ENCODE measurements at places on chromosomes 11 and 22. TPM values are rescaled to one million over a fixed set of nuclear protein-coding genes. Genes with fewer than 3 reads are reported as not detected.

The CFAP68 gene
- total RNA-seq, result 15.6 TPM

- peak; percentile 45 for DNase-seq
These were observed 7.0 kb downstream of the MAP3K11 start for GRCh38 chr11:65606876-65607613.

- peak; percentile 90 for DNase-seq
These were observed 10.4 kb upstream of the CDC42BPG start for GRCh38 chr11:64854534-64855502.

- DNase-seq, result peak; percentile 93
These were observed 734.7 kb downstream of the KCNA4 start for GRCh38 chr11:29282088-29282487.

The MMP8 gene
- total RNA-seq, result not detected

DNA sequence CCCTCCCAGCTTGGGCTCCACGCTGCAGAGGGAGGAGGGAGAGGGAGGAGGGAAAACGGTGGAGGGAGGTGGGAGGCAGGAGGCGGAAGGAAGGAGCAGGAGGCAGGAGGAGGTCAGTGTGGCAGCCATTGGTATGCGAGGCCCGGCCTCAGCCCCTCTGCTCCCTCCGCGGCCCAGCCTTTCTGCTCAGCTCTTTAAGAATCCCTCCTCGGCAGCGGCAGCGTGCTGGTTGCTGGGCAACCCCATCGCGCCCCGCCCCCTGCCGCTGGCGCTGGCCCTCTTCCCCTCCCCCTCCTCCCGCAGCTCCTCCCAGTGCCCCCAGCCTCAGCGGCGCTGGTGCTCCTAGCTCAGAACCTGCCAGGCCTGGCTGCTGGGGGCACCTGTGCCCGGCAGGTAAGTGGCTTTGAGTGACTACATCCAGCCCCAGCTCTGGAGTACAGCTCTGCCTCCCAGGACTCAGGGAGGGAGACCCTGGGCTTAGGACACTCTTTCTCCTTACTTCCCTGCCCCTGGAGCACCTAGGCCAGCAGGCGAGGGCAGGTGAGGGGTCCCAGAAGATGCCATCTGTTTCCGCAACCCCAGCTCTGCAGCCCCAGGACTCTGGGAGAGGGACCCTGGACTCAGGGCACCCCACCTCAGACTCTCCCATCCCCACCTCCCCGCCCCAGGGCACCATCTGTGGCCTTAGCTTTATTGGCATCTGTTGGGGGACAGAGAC lies 7.2 kb upstream of the FLRT1 start:
- DNase-seq, result no peak

DNA sequence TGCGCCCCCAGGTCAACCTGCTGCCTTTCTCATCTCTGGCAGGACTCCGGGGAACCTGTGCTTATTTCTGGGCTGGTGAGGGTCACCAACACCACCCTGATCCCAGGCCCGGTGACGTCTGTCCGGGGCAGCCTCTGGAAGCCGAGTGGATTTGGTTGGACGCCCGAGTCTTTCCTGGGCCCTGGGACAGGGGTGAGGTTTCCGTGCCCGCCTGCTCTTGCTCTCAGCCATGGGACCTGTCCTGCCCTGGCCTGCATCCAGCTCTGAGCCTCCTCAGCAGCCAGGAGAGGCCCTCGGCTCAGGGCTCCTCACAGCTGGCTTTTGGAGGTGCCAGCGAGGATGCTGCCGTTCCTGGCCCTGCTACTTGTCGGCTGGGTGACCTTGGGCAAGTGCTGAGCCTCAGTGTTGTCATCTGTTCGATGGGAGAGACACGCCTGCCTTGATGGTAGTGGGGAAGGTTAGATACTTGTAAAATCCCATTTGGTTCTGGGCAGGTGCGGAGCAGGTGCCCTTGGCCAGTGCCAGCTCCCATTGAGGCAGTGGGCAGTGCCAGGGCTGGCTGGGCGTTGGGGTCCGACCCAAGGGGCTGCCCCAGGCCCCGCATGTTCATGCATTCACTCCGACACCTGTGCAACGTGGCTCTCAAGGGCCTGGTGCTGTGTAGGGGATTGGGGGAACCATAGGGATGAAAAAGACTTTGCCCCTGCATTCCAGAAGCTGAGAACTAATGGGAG lies 58.9 kb upstream of the THY1 start:
- DNase-seq, result no peak

GRCh38 chr11:88282747-88283515 lies 54.6 kb downstream of the CTSC start:
- DNase-seq, result no peak

- no peak for DNase-seq
These were observed 9.5 kb upstream of the GNAZ start for GRCh38 chr22:23060612-23061400.

DNA sequence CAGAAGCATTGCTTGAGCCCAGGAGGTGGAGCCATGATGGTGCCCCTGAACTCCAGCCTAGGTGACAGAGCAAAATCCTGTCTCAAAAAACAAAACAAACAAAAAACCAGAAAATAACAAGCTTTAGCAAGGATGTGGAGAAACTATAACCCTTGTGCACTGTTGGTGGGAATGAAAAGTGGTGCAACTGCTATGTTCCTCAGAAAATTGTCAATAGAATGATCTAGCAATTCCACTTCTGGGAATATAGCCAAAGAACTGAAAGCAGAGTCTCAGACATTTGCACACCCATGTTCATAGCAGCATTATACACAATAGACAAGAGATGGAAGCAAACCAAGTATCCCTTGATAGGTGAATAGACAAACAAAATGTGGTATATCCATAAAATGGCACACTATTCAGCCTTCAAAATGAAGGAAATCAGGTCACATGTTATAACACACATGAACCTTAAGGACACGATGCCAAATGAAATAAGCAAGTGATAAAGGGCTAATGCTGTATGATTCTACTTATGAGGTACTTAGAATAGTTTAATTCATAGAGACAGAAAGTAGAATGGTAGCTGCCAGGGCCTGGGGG lies 15.9 kb downstream of the KLHL22 start:
- DNase-seq, result no peak

- DNase-seq, result peak; percentile 74
These were observed 106.2 kb downstream of the ETS1 start for GRCh38 chr11:128481135-128481534.

GRCh38 chr11:134521452-134522289 lies 109.6 kb upstream of the B3GAT1 start:
- no peak for DNase-seq

DNA sequence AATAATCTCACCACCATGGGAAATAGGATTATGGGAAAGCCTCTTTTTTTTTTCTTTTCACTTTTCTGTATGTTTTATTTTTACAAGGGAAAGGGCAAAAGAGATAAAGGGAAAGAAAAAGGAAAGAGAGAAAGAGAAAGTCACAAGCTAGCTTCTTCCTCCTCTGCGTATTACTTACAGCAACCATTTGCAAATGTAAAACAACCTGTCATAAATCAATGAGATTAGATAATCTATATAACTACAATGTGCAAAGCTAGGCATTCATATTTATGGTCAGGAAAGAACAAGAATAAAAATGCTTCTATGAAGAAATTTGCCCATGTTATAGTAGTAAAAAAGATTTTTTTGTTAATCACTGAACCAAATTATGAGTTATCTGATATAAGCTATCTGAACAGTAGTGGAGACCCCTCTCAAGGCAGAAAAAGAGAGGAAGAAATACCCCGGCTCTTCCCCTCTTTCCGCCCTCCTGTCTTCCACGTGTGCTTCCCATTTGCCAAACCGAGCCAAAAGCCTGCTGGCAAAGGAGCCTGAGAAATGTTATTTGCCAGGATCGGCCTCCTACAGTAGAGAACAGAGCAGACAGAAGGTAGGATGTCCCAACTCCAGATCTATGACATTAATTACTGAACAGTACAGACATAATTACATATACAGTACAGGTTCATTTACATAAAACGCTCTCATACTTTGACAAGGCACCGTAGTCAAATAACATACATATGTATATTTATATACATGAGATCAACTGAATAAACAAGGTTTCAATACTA lies 50.2 kb downstream of the ARHGAP32 start:
- no peak for DNase-seq

DNA sequence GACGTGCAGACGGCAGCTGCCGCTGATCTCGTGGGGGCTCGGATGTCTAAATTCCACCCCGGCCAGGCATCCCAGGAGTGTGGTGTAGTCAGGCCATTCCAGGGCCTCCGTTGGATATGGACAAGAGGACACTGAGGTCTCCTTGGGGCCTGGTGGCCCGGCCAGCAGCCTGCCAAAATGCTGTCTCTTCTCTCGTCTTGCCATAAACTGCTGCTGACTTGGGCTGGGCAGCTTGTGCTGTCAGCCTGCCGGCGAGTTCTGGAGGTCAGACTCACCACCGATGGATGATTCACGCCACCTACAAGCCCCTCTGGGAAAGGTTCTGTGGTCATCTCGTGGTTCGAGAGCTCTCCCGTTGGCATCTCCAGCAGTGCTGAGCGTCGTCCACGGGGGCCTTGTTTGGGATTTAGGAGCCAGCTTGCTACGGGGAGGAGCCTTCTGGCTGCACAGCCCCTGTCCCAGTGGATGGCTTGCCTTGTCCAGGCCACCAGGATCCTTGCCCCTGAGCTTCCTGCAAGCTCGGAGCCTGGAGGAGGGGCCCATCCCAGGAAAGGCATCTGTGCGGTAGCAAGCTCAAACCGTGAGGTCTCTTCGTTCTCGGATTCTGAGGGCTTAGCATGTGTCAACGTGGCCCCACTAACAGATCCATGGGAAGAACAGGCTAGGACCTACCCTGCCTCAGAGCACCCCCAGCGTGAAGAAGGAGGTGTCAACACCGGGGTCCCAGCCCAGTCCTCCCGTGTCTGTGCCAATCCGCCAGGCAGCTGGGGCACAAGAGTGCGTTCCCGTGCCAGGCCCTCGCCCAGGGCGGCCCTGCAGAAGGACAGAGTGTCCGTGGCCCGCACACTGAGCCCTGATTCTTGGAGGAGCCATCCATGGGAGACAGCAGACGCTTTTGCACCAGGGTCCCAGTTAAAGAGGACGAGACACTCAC lies 1114.1 kb downstream of the BRD1 start:
- DNase-seq, result no peak

The POU2AF3 gene
- total RNA-seq, result not detected

GRCh38 chr11:110757962-110758755 lies 45.9 kb upstream of the ARHGAP20 start:
- DNase-seq, result no peak

- no peak for DNase-seq
These were observed 14.6 kb downstream of the TBC1D22A start for GRCh38 chr22:46776876-46777608.

DNA sequence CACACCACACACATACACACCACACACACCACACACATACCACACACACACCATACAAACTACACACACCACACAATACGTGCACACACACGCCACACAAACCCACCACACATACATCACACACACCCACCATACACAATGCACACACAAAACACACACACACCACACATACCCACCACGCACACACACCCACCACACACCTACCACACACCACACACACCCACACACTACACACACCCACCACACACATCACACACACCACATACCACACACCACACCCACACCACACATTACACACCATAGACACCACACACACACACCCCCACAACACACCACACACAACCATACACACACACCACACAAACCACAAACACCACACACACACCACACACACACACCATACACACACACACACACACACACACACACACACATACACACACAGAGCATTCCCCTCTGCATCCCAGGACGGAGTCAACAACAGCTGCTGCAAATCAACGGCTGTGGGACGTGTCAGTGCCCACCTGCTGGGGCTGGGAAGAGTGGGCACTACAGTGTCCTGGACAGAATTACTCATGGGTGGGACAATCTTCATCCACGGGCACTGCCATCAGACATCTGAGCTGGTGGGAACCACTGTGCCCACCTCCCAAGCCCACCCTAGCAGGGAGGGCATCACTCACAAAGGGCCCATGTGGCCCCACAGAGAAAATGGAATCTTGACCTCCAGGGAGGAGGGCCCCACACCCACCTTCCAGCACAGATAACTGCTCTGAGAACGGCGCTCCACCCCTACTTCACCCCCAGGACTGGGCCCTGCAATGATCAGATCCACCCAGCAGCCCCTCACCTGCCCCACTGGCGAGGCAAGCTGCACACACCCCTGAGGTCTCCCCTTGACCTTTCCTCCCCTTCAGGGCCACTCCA lies 8.4 kb downstream of the TP53I11 start:
- DNase-seq, result no peak

DNA sequence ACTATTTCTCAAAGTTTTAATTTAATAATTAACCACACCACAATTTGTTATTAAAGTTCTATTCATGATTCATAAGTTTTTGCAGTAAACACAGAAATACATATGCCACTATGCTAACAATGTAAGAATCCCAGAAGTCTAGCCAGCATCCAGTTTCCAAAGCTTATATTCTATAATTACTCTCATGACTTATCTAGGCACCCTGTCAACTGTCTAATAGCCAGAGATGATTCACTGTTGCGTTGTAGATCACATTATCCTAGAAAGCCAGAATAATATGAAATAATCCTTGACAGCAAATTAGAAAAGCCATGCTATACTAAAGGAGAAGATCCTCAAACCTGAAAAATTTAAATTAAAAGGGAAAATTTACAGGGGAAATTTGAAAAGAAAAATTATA lies 141.0 kb downstream of the SOX6 start:
- no peak for DNase-seq

DNA sequence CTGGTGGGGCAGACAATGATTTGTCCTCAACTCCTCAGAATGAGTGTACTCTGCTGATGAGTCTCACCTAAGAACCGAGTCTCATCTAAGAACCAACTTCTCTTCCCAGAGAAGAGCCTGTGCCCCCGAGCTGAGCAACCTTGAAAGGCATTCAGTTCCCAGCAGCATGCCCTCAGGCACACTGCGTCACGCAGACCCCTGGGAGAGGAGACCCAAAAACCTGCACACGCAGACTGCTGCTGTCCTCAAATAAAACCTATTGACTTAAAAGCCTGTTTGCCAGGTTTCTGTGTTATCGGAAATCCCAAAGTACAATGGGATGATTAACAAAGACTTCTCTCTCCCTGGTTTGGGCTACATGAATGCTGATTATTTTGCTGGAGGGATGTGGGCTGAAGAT lies 121.2 kb downstream of the C11orf58 start:
- no peak for DNase-seq

DNA sequence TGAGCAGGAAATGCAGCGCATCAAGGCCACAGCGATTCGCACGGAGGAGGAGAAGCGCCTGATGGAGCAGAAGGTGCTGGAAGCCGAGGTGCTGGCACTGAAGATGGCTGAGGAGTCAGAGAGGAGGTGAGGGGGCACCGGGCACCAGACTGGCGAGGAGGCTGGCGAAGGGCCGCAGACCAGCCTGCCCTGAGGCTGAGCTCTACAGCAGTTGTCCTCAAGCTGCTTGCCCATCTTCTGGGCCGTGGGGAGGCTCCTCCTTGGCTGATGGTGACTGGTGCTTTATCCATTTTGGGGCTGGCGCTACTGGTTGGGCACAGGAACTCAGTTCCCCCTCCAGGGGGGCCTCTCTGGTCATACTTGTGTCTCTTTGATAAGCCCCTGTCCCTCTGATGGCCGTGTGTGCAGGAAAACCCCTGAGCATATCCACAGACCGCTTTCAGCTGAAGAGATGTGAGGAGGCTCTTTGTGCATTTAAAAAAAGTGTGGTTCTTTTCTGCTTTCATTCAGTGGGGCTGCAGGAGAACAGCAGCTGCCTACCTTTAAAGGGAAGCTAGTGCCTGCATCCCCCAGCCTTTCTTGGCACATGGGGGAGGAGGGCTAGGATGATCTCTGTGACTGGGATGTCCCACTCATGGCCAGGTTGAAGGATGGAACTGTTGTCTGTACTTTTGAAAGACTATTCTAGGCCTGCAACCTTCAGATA lies 46.3 kb upstream of the CABP7 start:
- no peak for DNase-seq

The KRTAP5-11 gene
- total RNA-seq, result not detected

The OR4C12 gene
- not detected for total RNA-seq
